Caco-2 (cell line): ENCODE measurements at places on chromosomes 11 and 22.
A peak's percentile ranks its signal among the peaks of the same experiment; 100 is the strongest.

GRCh38 chr22:28630177-28630574 is 49.5 kb downstream of the TTC28 start:
- no peak for DNase-seq

DNA sequence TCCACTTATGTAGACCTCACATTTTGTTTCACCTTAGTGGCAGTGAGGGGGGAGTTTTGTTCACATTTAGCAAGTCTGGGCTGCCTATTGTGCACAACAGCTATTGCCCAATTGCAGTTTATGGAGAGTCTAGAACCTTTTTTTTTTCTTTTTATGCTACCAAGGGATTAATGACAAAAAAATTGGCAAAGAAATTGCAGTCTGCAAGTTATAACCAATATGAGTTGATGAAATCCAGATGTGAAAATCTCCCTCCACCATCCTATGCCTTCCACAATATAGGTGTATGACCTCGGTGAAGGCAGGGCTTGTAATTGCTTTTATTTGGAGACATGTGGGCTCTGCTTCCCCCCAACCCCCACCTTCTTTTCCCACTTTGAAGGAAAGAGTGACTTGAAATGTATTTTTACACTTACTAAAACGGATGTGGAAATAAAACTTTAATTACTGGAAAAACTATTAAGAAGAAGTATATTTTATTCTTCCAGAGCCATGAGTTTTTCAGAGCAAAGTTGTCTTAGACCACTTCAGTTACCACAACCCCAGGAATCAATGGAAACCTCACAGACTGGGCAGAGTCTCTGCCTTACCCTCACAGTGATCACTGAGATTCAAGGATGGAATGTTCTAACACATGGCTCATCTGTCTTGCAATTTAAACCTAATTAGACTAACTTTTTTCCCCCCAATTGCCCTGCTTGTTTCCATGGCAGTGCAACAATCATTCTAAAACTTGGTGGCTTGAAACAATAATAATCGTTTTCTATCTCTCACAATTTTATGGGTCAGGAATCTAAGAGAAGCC is 120.8 kb upstream of the SLC5A12 start:
- no peak for DNase-seq

DNA sequence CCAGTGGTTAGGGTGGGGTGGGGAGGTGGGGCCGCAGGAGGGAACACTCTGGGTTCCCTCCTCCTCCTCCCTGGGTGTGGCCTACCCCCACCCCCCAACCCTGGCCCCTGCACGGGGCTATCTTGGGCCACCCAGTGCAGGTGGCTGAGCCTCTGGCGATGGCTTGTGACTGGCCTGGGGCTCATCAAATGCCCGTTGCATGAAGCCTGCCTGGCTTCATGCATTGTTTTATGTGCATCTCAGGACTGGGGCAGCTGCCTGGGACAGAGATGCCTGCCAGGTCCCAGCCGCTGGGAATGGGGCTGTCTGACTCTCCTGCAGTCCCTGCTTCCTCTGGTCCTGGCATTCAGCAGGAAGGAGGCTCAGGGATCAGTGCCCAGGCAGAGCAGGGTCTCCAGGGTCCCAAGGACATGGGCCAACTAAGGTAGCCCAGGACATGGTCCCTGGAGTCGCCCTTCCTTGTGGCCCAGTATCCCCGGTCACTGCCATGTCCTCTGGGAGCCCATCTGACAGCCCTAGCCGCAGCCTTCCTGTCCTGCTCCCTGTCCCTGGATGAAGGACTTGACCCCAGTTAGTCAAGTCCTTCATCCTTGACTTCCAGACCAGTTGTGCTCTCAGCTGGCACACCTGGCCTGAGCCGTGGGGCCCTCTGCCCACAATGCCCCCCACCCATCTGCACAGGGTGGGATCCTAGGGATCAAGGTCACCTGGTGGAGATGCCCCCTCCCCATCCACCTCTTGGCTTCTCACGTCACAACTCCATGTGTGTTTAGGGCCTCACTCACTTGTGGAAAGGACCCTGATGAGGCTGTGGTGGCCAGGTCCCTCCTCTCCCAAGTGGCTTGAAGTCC is 112.1 kb upstream of the FGF3 start:
- no peak for DNase-seq

- no peak for DNase-seq
Measured at GRCh38 chr11:133508468-133508867, 23.8 kb downstream of the OPCML start.

DNA sequence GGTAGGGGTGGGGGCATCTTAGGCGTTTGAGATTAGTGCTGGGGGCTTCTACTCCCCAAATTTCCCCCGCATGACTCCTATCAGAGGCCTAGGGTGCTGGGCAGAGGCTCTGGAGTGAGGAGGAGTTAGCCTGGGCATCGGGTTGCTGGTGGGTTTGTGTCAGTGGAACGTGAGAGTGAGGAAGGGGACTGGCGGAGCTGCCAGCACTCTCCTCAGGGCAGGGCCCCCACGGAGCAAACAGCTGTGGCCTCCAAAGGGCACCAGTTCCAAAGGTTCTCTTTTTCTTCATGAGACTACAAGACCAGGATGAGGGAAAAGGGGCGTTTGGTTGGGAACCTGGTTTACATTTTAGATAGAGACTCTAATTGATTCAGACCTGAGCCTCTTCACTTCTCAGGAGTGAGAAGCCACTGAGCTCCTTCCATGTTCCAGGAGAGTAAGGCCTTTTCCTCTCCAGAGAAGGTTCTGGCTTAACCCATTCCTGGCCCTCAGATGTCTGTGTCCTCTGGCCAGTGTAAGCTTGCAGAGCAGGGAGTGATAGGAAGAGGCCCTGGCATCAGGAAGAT is 35.6 kb upstream of the CDON start:
- DNase-seq: no peak

GRCh38 chr22:47565607-47566006 is 803.2 kb downstream of the TBC1D22A start:
- DNase-seq: no peak

GRCh38 chr11:11265994-11266606 is 87.0 kb downstream of the CSNK2A3 start:
- DNase-seq: peak; percentile 58

DNA sequence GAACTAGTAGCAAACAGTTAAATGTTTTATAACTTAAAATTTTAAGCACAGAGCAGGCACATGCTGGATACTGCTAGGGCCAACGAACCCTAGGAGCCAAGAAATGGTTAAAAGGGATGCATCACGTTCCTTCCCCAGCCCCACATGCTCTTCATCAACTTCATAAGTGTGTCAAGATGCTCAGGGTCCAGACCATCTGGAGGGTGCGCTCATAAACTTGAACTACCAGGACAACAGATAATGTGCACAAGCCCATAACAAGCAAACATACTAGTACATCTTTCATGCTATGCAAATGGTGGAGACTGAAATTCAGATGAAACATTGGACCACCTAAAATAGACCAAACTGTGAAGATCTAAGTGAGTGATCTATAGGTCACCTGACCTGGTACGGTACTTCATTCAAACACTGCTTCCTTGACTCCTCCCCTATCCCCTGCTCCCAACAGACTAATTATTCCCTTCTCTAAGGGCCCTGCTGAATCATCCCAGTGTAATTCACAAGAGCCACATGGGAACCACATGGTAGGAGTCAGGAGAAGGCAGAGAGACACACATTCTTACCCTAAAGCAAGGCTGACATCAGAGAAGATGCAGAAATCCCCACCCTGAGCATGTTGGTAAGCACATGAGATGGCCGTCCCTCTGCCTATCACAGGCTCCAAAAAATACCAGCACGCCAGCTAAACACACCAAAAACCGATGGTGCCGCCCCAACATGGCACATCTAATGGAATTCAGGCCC is 83.9 kb downstream of the ETS1 start:
- DNase-seq: no peak

DNA sequence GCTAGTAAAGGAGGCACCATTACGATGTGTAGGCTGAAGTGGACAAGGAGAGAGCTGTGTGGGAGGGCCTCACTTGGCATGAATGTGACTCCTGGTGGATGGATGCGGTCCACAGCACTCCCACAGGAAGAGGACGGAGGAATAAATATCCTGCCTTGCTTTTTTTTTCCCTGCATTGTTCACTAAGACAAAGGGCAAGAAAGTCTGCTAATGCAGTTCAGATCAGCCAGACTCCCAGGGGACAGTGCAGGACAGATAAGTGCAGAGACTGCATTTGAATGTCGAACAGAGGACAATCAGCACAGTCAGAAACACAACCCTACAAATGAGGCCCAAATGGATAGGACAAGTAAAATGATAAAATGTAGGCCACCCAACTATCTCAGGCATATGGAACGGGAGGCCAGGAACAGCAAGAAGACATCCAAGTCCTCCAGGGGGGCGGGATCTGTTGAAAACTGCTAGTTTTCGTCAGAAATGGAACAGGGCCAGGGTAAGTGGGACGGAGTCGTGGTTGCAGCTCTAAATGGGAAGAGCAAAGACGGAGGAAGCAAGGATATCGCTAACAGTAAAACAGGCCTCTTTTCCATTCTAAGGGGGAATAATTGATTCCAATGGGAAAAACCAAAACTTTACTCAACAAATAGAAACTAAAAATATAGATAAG is 25.2 kb upstream of the OR8B8 start:
- no peak for DNase-seq

GRCh38 chr11:120964857-120965256 is 59.0 kb upstream of the TBCEL start:
- no peak for DNase-seq

DNA sequence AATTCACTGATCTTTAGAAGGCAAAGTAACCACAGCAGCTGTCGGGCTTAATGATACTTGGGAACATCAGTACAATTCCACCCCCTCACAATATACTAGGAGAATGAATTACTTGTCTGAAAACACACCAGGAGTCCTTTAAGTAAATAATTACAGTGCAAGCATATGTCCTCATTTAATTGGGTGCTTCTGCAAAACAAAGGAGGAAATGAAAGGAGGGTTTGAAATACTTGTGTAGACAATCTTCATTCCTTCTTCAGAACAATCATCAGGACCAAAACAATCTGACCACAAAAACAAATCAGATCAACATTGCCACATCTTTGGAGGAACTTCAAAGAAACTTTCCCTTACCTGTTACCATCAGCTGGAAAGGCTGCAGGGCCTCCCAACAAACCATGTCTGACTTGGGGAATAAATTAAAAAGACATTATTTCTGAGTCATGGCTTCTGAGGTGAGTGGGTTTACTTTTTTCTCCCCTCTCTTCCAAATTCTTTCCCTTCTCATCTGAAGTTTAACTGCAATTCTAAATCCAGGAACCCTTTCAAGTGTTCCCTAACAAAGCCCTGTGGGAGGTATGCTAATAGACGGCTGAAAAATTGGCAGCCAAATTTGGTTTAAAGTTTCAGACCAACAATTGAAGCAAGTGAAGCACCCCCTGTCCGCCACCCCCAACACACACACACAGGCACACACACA is 12.5 kb upstream of the CCDC117 start:
- DNase-seq: no peak

GRCh38 chr11:93652161-93652597 is 9.3 kb upstream of the CEP295 start:
- DNase-seq: no peak

DNA sequence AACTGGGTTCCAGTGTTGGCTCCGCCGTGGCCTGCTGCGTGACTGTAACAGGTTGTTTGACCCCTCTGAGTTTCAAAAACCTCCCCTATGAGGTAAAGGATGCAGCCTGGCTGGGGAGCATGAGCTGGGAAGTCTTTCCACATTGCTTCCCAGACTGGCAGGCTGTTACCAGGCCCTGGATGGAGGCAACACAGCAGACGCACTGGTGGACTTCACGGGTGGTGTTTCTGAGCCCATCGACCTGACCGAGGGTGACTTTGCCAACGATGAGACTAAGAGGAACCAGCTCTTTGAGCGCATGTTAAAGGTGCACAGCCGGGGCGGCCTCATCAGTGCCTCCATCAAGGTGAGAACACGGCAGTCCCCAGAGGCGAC is 11.4 kb downstream of the OMP start:
- DNase-seq: no peak

GRCh38 chr22:30043161-30043560 is 37.1 kb upstream of the HORMAD2 start:
- no peak for DNase-seq

- DNase-seq: peak; percentile 34
Measured at GRCh38 chr11:70796648-70797227, 398.4 kb downstream of the CTTN start.

DNA sequence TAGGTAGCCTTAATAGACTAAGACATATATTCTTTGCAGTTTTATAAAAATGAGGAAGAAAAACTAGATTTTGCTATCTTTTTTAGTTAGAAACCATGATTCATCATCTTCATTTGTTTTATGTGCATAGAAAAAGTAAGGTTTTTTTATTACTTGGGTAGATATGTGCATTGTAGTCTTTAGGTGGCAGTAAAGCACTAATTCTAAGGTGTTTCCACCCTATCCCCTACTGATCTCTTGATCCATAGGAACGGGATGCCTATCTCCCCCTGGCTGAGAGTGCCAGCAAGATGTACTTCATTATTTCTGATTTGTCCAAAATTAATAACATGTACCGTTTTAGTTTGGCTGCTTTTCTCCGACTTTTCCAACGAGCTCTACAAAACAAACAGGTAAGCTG is 148.1 kb downstream of the DYNC2H1 start:
- DNase-seq: no peak

DNA sequence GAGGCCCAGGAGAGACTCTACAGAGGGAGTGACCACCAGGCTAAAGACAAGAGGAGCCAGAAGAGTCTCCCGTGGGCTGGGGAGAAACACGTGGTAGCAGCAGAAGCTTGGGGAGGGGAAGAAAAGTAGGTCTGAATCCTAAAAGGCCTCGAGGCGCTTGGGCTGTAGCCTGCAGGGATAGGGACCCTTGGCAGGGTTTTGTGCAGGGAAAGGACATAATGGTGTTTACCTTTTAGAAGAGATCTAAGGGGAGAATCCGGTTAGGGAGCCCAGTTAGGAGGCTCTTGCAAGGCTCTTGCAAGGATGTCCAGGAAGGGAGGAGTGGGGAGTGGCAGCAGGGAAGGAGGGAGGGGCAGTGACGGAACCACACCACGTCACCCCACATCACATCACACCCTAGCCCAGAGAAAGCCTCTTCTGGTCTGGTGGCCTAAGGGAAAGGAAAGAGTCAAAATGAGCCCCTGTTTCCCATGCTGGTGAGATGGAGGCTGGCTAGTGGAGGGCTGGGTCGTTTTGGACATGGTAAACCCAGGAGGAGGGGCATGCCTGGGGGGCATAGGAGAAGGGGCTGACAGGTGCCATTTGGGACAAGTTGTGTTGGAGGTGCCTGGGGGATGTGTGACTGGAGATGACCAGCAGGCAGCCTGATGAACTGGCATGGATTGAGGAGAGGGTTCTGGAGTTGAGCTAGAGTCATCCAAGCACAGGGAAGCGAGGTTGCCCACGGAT is 6.2 kb upstream of the FAM83F start:
- no peak for DNase-seq
